ENCODE measurements at places on chromosomes 2 and 18. TPM values are rescaled to one million over a fixed set of nuclear protein-coding genes. Genes with fewer than 3 reads are reported as not detected.

DNA sequence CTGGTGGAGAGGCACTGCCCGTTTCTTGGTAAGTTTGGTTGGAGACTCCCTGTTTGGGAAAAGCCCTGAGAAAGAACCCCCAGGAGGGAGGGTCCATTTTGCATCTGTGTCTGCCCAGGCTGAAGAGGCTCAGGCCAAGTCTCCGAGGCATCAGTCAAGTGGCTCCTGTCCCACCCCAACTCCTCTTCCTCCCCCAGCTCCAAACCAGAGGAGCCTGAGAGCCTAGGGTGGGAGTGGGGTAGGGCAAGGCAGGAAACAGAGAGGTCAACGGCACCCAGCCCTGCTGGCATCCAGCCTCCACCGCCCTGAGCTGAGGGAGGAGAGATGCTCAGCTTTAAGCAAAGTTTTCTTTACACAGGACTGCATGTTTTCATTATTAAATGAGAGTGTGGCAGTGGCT is 38.2 kb downstream of the CYP27C1 start:
- H3K36me3 ChIP-seq: no peaks in the 10 kb centered on the region
- no peak overlapping the region for H3K4me3 ChIP-seq

Gene KCTD18
- 12.8 TPM for total RNA-seq

- H3K27ac ChIP-seq: no peak overlapping the region
- DNase-seq: no peak
- H3K27me3 ChIP-seq: no peaks in the 10 kb centered on the region
- H3K4me3 ChIP-seq: no peak overlapping the region
- H3K36me3 ChIP-seq: no peaks in the 10 kb centered on the region
- H3K4me1 ChIP-seq: no peaks in the 10 kb centered on the region
Observed at GRCh38 chr2:3021720-3022119, 355.9 kb downstream of the EIPR1 start.

DNA sequence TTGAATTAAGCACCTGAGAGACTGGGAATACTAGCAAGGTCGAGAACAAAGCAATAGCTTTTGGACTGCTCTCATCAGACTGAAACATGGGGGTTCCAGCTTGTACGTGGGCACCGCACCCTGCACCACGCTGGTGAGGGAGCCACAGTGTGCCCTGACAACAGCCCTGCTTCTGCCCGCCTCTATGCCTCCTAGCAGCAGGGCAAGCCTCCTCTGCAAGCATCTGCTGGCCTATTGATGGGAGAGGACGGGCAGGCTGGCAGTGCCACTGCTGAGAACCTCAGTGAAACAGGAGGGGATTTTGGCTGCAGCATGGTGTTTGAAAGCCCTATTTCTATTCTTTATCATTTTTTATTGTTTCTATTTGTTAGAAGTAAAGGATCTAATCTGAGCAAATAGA is 146.1 kb upstream of the OTOS start:
- no peak overlapping the region for H3K4me3 ChIP-seq
- no peaks in the 10 kb centered on the region for H3K27me3 ChIP-seq
- no peaks in the 10 kb centered on the region for H3K4me1 ChIP-seq
- DNase-seq: no peak
- H3K27ac ChIP-seq: no peak overlapping the region

DNA sequence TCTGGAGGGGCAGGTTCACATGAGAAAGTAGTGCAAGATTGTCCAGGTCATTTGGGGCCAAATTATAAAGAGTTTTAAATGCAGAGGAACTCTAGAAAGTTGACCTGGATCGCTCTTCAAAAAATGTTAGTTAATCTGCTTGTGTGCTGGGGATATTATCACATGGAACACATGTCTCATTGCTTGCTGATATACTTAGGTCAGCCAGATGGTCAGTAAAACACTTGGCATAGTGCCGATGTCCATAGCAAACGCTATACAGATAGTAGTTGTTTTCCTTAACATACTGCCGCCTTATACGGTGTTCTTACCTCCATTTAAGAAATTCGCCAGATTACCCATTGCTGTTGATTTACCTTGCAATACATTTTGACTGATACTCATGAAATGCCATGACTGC is 103.4 kb upstream of the CWC22 start:
- DNase-seq: no peak
- no peaks in the 10 kb centered on the region for H3K27me3 ChIP-seq
- no peak overlapping the region for H3K4me3 ChIP-seq
- no peak overlapping the region for H3K27ac ChIP-seq
- no peaks in the 10 kb centered on the region for H3K36me3 ChIP-seq

GRCh38 chr18:62249478-62250097 is 62.5 kb downstream of the RELCH start:
- H3K27me3 ChIP-seq: no peaks in the 10 kb centered on the region
- DNase-seq: peak; percentile 47
- no peaks in the 10 kb centered on the region for H3K4me1 ChIP-seq

Gene CAVIN2
- 37.3 TPM for total RNA-seq

Gene LONRF2
- total RNA-seq: 44.0 TPM

DNA sequence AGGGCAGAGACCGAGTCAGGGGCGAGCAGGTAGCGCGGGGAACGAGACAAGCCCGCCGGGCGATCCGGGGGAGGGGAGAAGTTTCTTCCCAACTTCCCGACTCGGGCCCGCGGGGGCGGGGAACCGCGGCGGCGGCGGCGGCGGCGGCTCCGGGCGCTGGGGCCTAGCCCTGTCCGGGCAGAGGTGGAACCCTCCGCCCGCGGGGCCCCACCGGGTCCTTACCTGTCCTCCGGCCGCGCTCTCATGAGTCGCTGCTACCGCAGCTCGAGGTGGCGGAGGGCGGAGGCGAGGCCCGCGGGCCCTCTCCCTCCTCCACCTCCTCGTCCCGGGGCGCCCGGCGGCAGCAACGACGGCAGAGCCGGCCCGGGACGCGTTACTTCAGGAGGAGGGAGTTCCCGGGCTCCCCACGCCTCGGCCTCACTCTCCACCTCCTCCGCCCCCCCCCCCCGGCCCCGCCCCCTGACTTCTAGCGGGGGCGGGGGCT is at the start of gene YES1:
YES1 (minus strand) TSS at position 351 of the 484 bp plus-strand sequence. CDS start 55,415 bp downstream, outside the sequence.
- no peaks in the 10 kb centered on the region for H3K36me3 ChIP-seq
- H3K4me1 ChIP-seq: no peaks in the 10 kb centered on the region
- peak; percentile 58 for DNase-seq
- H3K27ac ChIP-seq: peak within 1 kb of the TSS; percentile 94

Gene UGT1A4
- not detected for total RNA-seq

- H3K27ac ChIP-seq: no peak overlapping the region
- H3K36me3 ChIP-seq: no peaks in the 10 kb centered on the region
- no peak overlapping the region for H3K4me3 ChIP-seq
Observed at GRCh38 chr2:203492965-203493364, 42.1 kb downstream of the RAPH1 start.

GRCh38 chr18:57023275-57023882 is 123.5 kb upstream of the BOD1L2 start:
- no peak overlapping the region for H3K27ac ChIP-seq
- no peaks in the 10 kb centered on the region for H3K27me3 ChIP-seq
- no peak overlapping the region for H3K4me3 ChIP-seq
- H3K36me3 ChIP-seq: no peaks in the 10 kb centered on the region

DNA sequence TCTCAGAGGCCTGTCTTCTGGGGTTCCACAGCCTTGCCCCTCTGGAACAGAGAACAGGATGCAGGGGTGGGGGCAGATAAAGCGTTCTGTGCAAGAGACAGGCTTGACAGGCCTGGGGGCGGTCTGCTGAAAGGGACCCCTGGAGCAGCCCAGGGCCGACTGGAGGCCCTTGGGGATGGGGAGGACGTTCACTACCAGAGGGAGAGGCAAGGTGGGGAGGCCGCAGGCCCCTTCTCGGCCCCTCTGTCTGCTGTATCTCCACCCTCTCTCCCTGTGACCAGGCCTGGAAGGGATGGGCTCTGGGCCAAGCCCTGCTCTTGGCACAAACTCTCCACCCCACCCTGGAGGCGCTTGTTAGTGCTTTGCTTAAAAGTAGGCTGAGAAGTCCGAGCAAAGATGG is 27.3 kb upstream of the INHBB start:
- no peak overlapping the region for H3K4me3 ChIP-seq
- H3K4me1 ChIP-seq: no peaks in the 10 kb centered on the region
- no peak overlapping the region for H3K27ac ChIP-seq

DNA sequence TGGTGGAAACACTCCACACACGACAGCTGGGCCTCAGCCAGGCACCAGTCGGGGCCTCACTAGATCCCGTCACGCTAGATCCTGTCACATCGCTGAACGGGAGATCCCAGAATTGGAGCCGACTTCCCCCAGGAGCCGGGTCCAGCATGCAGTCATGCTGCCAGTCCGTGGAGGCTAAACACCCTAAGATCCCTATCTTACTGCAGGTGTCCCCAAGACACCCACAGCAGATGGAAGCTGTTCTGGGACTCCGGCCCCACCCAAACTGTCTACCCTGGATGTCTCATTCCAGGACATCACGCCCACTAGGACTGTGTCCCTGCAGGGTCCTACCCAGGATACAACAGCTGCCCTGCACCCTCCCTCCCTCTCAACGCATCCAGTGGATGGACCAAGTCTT is 23.4 kb downstream of the ZNF516 start:
- DNase-seq: no peak
- H3K27me3 ChIP-seq: no peaks in the 10 kb centered on the region
- H3K4me3 ChIP-seq: no peak overlapping the region
- no peak overlapping the region for H3K27ac ChIP-seq

- no peaks in the 10 kb centered on the region for H3K27me3 ChIP-seq
- H3K27ac ChIP-seq: peak overlapping the region; percentile 76
- peak overlapping the region; percentile 50 for H3K4me3 ChIP-seq
- no peak for DNase-seq
- H3K36me3 ChIP-seq: no peaks in the 10 kb centered on the region
Observed at GRCh38 chr18:50374220-50374752, 560 bp upstream of the SKA1 start.

Gene LBH
- total RNA-seq: 93.5 TPM

Gene MC5R
- total RNA-seq: not detected

Gene AMER3
- not detected for total RNA-seq

Gene RRM2
- not detected for total RNA-seq

- H3K27me3 ChIP-seq: no peaks in the 10 kb centered on the region
- no peaks in the 10 kb centered on the region for H3K4me1 ChIP-seq
- H3K4me3 ChIP-seq: no peak overlapping the region
Observed at GRCh38 chr2:240737958-240738357, 46.3 kb downstream of the AQP12A start.

Gene GKN1
- not detected for total RNA-seq

Gene TUBA4B
- total RNA-seq: 0.83 TPM

Gene CFAP65
- 3.5 TPM for total RNA-seq

- H3K27me3 ChIP-seq: no peaks in the 10 kb centered on the region
- H3K4me3 ChIP-seq: no peak overlapping the region
- no peak overlapping the region for H3K27ac ChIP-seq
- no peak for DNase-seq
- no peaks in the 10 kb centered on the region for H3K4me1 ChIP-seq
- no peaks in the 10 kb centered on the region for H3K36me3 ChIP-seq
Observed at GRCh38 chr2:2938481-2938880, 439.1 kb downstream of the EIPR1 start.

Gene XIRP2
- total RNA-seq: not detected

DNA sequence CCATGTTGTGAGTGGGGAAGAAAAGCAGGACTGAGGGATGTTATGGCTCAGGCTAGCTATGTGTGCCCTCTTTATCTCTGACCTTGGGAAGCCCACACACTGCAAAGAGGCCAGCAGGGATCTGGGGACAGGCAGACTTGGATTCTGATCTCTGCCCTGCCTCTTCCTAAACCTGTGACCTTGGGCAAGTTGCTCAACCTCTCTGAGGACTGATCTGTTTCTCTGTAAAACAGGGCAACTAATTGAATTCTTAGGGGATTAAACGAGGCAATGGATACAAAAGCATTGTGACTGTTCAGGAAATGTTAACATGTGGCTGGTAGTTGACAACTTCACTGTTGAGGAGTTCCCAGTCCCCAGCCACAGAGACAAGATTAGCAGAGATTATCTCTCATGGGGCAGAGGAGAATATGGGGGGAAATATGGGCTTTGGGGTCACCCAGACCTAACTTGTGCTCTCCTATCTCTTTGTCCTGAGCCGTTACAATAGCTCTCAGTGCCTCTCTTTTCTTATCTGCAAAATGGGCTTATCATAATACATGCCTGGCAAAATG is 184.7 kb upstream of the GLI2 start:
- H3K27ac ChIP-seq: no peak overlapping the region
- H3K36me3 ChIP-seq: no peaks in the 10 kb centered on the region
- no peaks in the 10 kb centered on the region for H3K27me3 ChIP-seq
- peaks cover 6% of the 10 kb centered on the region for H3K4me1 ChIP-seq
- no peak for DNase-seq
- H3K4me3 ChIP-seq: no peak overlapping the region

DNA sequence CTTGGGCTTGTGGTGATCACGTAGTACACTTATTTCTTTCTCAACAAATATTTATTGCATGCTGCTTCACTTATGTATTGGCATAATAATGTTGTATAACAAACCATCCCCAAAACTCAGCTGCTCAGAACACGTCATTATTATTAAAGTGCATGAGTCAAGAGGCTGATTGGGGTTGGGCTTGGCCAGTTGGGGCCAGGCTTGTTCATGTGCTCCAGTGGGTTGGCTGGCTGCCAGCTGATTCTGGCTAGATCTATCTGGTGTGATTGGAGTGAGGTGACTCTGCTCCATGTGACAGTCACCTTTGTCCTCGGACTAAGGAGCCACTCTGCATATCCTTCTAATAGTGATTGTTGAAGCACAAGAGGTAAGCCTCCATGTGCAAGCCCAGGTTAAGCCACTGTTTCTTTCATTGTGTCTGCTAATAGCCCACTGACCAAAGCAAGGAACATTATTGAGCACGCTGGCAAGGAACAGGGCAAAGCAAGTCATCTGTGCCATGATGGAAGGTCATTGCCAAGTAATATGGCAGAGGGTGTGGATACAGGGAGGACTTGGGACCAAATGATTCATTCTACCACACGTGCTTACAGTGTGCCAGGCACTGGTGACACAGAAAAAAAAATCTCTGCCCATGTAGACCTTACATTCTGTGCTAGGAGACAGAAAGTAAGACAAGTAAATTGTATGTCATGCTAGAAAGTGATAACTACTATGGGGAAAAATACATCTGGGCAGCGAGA is 63.3 kb upstream of the TMEM182 start:
- H3K27ac ChIP-seq: no peak overlapping the region
- DNase-seq: no peak
- H3K4me1 ChIP-seq: no peaks in the 10 kb centered on the region
- no peak overlapping the region for H3K4me3 ChIP-seq

GRCh38 chr2:144267239-144267638 is 252.7 kb downstream of the ZEB2 start:
- no peaks in the 10 kb centered on the region for H3K4me1 ChIP-seq
- no peak overlapping the region for H3K4me3 ChIP-seq
- no peaks in the 10 kb centered on the region for H3K27me3 ChIP-seq
- H3K27ac ChIP-seq: no peak overlapping the region

Gene CDC42EP3
- total RNA-seq: 47.6 TPM

DNA sequence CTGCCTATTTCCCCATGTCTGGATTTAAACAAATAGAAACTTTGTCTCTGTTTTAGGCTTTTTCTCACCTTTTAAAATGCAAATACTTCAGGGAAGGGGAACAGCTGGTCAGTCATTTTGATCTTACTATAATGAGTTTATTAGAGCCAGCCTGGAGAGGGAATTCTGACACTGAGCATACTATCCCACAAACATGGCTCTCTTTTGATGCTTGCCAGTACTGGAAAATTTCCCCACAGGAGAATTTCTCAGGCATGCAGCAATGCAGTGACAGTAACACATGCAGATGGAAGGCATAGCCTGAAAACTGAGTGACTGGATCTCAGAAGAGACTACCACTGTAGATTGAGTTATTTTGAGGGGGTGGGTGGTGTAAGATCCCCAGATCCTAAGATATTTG is 974.3 kb upstream of the CELF4 start:
- no peaks in the 10 kb centered on the region for H3K4me1 ChIP-seq
- no peaks in the 10 kb centered on the region for H3K27me3 ChIP-seq
- no peak for DNase-seq
- no peak overlapping the region for H3K4me3 ChIP-seq

Gene RUFY4
- not detected for total RNA-seq

Gene C2orf69
- 13.7 TPM for total RNA-seq

Data from uterus (tissue), 4 donors.